ENCODE measurements at places on chromosomes 2 and 18.

DNA sequence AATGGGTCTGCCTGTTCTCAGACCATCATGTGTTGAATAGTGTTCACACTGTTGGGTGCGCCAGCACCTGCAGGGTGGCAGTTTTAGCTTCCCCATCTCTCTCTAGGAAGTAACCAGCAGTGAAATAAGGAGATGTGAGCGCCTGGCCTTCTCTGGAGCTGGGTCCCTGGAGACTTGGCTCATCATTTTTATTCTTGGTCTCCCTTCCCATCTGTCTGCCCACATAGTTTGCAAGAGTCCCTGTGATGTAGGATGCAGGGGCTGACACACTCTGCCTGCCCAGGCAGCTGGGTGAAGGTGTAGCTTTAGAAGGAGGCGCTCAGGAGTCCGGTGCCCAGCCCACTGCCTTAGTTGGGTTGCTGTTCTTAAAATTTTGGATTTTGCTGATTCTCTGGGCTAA lies 172.2 kb downstream of the LDLRAD4 start:
- DNase-seq: no peak

- DNase-seq: no peak
Measured at GRCh38 chr2:138059487-138060300, 95.4 kb downstream of the HNMT start.

GRCh38 chr18:55627007-55627406 lies 39.0 kb upstream of the TCF4 start:
- no peak for DNase-seq

- peak; percentile 50 for DNase-seq
Measured at GRCh38 chr18:13216092-13216582, 2.4 kb upstream of the LDLRAD4 start.

GRCh38 chr2:189629531-189630453 lies 31.5 kb upstream of the ASNSD1 start:
- no peak for DNase-seq

DNA sequence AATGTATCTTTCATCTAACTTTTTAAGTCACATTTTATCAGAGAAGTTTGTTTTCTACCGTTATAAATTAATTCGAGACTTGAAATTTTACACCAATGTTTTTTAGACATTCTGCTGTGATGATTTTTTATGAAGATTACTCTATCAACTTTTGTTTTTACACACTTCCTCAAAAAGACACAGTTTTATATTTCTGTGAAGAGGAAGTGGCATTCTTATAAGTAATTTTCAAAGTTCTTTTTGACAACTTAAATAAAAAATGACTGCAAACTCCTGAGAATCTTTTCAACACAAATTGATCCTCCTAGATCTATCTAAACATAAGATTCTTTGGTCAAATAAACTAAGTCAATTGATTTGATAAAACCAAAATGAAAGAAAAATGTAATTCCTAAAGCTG lies 13.7 kb downstream of the ANKRD44 start:
- DNase-seq: no peak

DNA sequence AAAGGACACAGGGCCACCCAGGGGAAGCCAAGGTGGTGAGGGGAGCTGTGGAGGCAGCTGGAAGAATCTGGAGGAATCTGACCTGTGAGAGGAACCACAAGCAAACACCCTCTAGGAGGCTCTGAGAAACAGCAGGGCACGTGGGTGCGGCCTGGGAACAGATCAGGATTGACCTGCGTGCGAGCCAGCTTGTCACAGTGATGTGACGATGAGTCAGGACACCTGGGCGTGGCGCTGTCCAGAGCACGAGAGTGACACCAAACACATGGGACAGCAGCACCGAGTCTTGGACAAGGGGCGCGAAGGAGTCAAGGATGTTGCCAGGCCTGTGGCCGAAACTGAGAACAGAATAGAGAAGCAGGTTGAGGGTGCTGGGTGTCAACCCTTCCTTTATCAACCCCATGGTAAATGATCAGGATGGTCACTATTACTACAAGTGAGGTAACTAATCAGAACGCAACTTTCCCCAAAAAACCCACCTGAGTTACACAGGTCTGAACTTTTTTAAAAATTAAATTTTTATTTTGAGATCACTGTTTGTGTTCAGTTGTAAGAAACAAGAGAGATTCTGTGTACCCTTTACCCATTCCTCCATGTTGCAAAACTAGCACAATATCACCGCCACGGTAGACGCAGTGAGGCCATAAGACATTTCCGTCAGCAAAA lies 637 bp upstream of the SFT2D3 start:
- no peak for DNase-seq

GRCh38 chr2:201127570-201127969 lies 11.6 kb downstream of the CFLAR start:
- peak; percentile 51 for DNase-seq

- DNase-seq: no peak
Measured at GRCh38 chr2:28975671-28976070, 5.4 kb upstream of the TOGARAM2 start.

DNA sequence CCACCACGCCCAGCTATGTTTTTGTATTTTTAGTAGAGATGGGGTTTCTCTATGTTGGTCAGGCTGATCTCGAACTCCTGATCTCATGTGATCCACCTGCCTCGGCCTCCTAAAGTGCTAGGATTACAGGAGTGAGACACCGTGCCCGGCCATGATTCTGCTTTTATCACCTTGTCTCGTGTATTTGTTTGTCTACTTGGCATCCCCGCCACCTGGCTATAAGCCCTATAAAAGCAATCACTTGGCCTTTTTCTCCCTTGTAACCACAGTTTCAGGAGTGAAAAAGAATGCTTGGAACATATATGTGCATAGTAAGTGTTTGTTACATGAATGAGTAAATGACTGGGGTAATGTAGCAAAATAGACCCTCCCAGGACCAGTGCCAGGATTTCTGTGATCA lies 77.5 kb upstream of the PAPOLG start:
- DNase-seq: no peak

Data from activated CD4-positive, alpha-beta T cell treated with anti-CD3 and anti-CD28 coated beads for 4 hours (primary cell).